NCI-H345 (cell line): ENCODE measurements at places on chromosomes 2 and 18.

GRCh38 chr2:45768208-45768607, 116.7 kb downstream of the PRKCE start:
- no peak for DNase-seq

DNA sequence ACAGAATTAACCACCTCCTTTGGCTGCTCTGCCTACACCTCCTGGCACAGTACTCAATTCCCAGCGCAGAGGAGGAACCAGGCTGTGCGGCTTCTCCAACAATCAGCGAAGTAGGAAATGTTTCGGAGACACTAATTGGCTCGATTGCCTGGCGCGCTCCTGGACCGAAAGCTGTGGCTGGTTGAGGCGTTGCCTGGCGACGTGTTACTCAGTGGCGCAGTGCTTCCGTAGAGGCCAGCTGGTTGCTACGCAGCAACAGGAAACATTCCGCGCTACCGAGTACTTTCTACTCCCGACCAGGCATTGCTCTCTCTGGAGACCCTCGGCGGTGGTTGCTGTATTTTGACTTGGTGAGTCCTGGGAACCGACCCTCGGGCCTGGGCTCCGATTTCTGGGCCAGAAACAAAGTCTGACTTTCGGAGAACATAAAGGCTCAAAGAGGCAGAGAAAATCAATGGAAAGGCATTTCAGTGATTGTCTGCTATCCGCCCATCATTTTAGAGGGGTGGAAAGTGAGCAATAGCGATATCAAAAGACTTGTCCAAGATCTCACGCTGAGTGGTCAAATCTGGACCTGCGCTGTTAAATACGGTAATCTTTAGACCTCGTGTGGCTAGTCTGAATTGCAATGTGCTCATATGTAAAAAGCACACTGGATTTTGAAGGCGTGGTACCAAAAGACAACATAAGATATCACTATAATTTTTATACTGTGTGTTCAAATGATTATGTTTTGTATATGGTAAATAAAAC, at the start of gene DNAH6:
Gene DNAH6 (plus strand): TSS at position 265 of the 753 bp plus-strand sequence. CDS start 1,329 bp downstream, outside the sequence.
- DNase-seq, result peak; percentile 96

DNA sequence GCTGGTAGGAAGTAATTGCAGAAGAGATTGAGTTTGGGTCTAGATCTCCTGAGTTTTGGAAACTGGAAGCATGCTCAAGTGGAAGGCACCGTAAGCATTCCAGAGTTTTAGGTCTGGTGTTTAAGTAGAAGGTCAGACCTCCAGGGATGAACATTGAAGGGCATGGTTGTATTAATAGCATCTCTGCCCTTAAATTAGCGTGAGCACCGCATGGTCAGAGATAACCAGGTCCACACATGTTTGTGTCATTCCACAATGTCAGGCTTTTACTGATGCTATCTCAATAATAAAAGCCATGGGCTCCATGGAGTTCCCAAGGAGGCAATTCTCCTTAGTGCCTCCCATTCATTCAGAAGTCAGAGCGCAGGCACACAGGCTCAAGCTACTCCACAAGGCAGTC, 28.3 kb upstream of the ZNF407 start:
- DNase-seq, result no peak

GRCh38 chr18:14916181-14916580, 168.2 kb downstream of the ANKRD30B start:
- DNase-seq, result no peak

DNA sequence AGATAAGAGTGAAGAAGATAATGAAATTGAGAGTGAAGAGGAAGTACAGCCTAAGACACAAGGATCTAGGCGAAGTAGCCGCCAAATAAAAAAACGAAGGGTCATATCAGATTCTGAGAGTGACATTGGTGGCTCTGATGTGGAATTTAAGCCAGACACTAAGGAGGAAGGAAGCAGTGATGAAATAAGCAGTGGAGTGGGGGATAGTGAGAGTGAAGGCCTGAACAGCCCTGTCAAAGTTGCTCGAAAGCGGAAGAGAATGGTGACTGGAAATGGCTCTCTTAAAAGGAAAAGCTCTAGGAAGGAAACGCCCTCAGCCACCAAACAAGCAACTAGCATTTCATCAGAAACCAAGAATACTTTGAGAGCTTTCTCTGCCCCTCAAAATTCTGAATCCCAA, 15.7 kb downstream of the MSH6 start:
- no peak for DNase-seq

- DNase-seq, result no peak
Observed at GRCh38 chr2:28581312-28581711, 85.5 kb downstream of the PLB1 start.

GRCh38 chr2:237227592-237228280, 142.0 kb downstream of the COPS8 start:
- DNase-seq, result no peak

DNA sequence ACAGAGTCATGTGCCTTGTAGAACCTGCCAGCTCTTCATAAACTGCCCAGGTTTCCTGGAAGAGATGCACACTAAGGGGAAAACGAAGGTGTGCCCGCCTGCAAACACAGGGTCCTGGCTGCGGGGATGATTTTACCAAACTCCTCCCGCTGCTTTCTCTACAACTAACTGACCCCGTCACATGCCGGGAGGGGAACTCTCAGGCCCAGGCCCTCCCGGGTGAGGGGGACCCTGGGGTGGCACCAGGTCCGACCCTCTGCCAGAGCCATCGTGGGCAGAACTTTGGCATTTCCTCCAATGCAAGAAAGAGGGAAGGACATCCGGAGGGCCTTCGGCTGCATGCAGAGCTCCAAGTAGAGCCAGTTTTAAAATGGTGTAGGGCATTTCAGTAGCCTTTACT, 28.6 kb downstream of the CAPN13 start:
- no peak for DNase-seq

- DNase-seq, result no peak
Observed at GRCh38 chr2:24708537-24709152, 84.5 kb downstream of the PTRHD1 start.

DNA sequence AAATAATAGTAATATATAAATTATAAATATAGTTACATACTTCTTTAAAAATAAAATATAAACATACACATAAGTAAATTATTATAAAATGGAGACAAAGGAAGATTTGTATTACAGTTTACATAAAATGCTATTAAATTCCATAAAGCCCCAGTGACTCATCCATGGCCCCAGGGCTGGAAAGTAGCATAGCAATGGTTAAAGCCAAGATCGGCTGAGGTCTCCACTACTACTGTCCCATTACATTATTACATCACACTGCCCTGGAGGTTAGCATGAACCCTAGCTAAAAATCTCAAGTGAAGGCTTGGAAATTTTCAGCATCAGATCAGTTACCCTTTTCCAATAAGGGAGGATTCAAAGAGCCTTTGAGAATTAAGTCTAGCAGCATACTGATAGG, 936.2 kb downstream of the DSC3 start:
- no peak for DNase-seq

GRCh38 chr2:21198637-21199036, 74.9 kb downstream of the TDRD15 start:
- no peak for DNase-seq

DNA sequence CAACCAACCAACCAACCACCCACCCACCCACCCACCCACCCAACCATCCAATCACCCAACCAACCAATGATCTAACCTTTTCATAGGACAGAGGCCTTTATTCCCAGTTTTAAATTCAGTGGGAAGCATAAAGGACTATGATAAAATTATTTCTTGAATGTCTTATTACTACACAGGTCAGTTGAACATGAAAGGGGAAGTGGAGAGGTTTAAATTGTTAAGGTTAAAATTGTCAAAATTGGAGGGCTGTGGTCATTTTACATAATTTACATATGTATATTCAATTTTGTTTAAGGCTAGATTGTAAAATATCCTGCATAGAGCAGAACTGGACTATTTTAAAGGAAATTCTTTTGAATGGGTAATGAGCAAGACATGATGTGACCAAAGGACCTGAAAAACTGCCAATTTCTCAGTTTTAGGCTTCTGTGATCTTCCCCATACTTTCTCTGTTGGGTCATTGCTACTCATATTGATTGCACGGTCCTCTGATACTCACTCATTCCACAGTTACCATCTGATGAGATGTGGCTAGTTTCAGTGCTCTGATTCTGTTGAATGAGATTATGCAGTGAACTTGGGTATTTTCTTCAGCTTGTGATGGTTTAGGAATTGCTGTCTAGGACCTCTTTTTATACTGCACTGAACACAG, 127.4 kb downstream of the PLCL1 start:
- no peak for DNase-seq

GRCh38 chr2:222739939-222740338, 68.5 kb downstream of the MOGAT1 start:
- no peak for DNase-seq

DNA sequence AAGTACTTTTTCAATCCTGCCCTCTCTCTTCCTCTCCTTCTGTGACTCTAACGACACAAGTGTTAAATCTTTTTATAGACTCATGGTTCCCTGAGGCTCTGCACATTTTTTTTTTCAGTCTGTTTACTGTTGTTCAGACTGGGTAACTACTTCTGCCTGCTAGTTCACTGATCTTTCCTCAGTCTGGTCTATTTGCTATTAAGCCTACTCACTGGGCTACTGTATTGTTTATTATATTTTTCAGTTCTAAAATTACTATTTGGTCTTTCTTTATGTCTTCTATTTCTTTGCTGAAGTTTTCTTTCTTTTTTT, 21.3 kb downstream of the PPP3R1 start:
- DNase-seq, result no peak

- DNase-seq, result no peak
Observed at GRCh38 chr2:46723346-46723745, 192.3 kb downstream of the MCFD2 start.

DNA sequence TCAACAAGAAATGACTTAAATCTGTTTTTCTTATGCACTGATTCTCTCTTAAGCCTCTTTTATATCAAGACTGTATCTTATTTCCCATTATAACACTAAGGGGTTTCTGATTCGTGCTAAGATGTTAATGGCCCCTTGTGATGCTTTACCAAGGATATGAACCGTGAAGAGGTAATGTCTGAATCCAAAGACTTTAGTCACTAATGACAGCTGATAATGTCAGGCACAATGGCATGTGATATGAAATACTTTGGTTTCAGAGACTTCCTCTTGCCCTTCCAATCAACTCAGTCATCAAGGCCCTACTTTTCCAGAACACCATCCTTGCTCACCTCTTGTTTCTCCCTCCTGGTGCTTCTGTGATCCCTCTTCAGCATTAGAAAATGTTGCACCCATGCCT, 262.8 kb downstream of the KCNE4 start:
- DNase-seq, result no peak

DNA sequence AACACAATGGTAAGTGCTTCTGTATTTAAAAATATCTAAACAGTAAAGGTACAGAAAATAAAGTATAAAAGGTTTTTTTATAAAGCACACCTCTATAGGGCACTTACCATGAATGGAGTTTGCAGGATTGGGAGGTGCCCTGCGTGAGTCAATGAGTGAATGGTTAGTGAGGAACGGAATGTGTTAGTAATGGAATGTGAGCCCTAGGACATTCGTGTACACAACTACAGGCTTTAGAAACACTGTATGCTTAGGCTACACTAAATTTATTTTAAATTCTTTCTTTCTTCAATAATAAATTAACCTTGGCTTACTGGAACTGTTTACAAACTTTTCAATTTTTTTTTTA, 337.9 kb upstream of the SLC39A10 start:
- DNase-seq, result no peak

DNA sequence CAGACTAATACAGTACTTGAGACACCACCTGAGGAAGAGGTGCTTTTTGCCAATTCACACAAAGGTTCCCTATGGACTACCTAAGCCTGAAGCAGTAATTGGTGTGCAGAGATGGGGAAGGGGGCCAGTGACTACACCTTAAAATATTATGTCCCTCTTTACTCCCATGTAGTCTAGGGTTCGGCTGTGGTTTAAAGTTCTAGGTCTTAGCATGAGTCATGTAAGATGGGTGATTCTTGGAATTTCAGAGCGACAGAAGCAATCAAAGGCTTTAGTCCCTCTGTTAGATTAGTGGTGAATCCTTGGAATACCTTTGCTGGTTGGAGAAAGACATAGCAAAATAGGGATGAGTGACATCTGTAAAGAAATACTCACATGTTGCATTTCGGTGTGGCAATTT, 14.3 kb upstream of the CCDC85A start:
- no peak for DNase-seq

DNA sequence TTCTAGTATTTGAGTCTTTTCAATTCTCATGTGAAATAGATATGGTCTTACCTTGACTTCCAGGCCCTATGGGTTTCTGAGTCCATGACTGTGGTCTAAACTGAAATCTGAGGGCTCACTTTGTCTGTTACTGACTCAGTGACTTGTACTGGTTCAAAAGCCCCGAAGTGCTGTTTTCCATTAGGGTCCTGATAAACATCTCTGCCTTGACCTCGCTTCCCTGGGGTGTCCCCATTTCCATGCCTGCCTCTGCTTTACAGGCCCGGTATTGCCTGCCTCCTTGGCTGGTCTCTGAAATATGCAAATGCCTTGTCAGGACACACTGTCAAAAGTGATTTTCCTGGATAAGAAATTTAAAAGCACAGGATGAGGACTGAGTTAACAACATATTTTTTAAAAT, 538.8 kb downstream of the SOCS6 start:
- DNase-seq, result no peak

GRCh38 chr2:235399895-235400294, 93.9 kb upstream of the AGAP1 start:
- no peak for DNase-seq

DNA sequence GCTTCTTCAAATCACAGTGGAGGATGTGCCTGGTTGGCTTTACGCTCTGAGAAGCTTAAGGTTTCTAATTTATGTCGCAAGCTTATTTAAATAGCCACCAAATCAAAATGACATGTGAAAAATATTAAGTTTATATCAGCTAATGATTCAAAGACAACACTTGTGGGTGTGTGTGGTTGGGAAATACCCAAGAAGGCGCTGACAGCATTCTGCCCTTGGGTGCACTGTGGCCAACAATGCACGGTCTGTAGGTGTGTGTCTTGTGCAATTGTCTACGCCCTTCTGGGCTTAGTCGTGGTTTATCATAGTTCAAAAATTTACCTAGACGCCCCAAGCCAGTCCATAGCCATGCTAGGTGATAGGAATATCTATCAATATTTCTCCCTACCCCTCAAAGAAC, 60.9 kb downstream of the KCTD1 start:
- no peak for DNase-seq

DNA sequence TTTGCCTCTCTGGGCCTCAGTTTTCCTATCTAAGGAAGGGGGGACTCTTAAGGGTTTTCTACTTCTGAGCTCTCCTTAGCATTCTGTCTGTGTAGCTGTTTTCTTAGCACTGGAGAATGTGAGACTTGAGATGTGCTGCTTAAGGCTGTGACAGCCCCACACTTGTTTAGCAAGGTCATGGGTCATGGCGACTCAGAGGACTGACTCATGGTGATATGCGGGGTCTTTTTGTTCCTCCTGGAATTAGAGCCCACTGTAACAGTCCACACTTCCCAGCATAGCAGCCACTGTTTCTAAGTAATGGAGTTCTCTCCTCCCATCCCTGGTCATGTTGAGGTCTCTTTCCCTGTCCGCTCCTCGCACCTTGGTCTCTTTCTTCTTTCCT, 4.1 kb upstream of the LPIN1 start:
- DNase-seq, result no peak

- no peak for DNase-seq
Observed at GRCh38 chr2:120343100-120343432, 2.9 kb upstream of the INHBB start.

DNA sequence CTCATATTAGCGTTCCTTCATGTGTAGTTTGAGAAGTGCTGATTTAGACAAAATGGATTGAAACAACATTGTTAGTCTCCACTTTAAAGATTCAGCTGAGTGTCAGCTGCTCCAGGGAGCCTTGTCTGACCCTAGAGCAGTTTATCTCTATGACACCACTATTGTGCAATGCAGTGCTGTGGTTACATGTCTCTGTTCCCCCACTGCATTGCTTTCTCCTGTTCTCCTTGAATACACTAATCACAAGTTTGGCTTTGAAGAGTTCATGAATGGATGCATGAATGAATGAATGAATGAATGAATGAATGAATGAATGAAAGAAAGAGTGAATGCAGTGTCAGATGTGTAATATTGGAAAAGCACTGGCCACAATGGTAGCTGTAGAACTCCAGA, 38.3 kb downstream of the GCG start:
- no peak for DNase-seq
